Hepatic stellate cell (primary cell): ENCODE measurements at places on chromosomes 7 and 10.

- no peak for DNase-seq
Measured at GRCh38 chr10:123502983-123503382, 163.2 kb upstream of the GPR26 start.

DNA sequence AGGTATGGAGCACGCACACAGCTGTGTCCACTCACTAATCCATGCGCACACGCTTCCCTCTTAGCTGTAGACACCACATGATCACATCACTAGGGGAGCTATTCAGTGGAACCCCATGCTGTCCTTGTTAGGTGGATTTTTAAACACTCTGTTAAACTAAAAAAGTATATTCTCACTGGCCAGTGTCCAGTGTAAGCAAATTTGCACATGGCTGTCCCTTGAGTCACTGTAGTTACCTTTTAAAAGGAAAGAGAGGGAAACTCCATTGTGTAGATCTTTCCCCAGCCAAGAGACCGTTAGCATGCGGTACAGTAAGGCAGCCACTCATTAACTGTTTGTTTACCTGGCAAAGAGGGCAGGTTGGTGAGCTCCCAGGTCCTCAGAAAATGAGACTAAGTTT is 81.6 kb upstream of the INSYN2A start:
- DNase-seq, result peak; percentile 24

DNA sequence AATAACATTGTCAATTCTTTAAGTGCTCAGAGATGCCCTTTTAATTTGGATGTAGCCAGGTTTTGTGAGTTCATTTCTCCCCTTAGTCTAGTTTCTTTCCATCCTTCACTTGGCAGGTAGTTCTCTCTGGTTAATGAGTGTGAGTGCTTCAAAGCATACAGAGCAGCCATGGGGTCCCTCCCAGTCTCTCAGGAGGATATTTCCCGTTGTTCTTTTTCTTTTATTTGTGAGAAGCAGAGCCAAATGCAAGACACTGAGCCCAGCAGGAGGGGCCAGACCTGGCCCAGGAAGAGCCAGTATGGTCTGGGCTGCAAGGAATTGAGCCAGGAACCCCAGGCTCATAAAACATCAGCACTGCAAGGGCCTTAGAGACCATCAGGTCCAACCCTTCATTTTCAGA is 52.4 kb downstream of the PLCE1 start:
- DNase-seq, result no peak

DNA sequence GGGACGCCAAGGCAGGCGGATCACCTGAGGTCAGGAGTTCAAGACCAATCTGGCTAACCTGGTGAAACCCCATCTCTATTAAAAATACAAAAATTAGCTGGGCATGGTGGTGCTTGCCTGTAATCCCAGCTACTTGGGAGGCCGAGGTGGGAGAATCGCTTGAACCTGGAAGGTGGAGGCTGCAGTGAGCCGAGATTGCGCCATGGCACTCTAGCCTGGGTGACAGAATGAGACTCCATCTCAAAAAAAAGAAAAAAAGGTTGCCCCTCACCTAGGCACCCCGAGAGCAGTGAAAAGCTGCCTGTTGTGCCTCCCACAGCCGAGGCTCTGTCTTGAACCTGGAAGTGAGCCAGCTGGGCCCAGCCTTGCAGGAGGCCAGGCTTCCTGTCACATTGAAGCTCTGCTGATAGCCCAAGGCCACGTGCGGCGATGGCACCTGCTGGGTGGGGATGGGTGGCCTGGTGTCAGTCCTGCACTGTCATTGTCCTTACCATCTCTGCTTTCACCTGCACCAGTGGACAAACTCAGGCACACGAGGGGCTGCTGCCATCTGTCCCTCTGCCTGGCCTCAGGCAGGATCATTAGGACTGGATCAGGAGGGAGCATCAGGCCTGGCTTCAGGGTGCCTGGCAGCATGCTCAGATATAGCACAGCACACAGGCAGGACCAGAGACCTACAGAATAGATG is 37.8 kb downstream of the DNAJB12 start:
- DNase-seq, result no peak

- no peak for DNase-seq
Measured at GRCh38 chr7:112144284-112145059, 61.7 kb downstream of the DOCK4 start.

- peak; percentile 17 for DNase-seq
Measured at GRCh38 chr7:116672596-116673456, 830 bp downstream of the MET start.

GRCh38 chr10:18436902-18437301 is 214.5 kb downstream of the NSUN6 start:
- no peak for DNase-seq

GRCh38 chr10:70481105-70481504 is 2.5 kb downstream of the PALD1 start:
- DNase-seq, result no peak

- no peak for DNase-seq
Measured at GRCh38 chr10:35768011-35768410, 125.9 kb upstream of the FZD8 start.

DNA sequence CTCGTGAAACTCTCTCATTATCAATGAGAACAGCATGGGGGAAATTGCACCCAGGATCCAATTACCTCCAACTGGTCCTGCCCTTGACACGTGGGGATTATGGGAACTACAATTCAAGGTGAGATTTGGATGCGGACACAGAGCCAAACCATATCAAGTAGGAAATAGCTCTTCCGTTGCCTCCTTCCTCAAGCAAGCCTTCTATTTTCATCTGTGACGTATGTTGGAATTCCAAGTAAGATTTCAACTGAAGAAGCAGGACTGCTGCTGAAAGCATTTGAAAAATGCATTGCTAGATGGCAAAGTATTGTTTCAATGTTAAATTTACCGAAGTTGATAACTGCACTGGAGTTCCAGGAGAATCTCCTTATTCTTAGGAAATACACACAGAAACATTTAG is 178.1 kb upstream of the GALNT17 start:
- DNase-seq, result no peak

- DNase-seq, result no peak
Measured at GRCh38 chr7:38686888-38687287, 55.7 kb upstream of the AMPH start.

DNA sequence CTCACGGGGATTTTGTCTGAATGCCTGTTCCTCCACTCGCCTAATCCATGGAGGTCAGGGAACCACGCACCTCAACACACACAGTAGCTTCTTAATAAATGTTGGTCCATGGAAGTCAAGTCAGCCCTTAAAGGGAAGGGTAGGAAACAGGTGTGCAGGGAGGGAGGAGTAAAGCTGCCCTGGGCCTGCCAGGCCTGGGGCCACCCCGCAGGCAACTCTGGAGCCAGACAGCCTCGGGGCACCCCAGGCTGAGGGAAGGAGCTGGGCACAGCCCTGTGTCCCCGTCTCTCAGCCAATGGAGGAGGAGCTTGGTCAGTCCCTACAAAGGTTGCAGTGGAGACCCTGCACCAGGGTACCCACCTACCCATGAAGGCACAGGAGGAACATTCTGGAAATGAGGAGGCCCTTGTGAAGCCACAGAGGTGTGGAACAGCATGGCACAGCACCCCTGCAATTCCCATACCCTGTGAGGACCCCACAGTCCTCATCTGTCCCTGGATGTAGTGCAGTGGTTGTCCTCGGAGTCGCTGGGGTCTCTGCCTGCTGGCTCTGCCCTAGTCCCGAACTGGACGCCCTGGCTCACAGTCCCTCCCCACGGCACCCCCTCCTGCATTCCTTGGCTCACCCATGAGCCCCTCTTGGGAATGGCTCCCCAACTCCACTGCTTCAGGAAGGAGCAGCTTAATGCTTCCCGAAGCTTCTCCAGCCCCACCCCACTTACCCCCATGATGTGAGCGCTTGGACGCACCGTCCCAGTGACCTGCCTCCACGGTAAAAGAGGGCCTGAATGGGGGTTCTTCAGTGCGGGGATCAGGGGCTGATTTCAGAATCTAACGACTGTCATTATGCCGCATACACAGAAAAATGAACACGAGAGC is 79.2 kb upstream of the INSIG1 start:
- DNase-seq, result no peak

DNA sequence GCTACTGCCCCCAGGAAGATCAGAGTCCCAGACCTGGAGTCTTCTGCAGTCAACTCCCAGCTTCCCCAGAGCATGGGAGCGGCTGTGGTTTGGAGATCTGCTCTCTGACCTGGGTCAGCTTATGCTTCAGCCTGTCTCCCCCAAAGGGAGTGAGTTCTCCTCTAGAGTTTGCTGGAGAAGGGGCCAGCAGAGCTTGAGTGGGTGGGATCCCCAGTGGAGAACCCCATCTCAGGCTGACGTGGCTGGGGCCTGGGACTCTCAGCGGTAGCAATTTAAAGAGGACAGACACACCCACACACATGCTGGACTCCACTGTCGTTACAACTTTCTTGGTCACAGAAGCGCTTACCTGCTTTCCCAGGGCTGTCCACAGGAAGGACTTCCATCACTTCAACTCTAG is 6.3 kb downstream of the UNC5B start:
- DNase-seq, result no peak

DNA sequence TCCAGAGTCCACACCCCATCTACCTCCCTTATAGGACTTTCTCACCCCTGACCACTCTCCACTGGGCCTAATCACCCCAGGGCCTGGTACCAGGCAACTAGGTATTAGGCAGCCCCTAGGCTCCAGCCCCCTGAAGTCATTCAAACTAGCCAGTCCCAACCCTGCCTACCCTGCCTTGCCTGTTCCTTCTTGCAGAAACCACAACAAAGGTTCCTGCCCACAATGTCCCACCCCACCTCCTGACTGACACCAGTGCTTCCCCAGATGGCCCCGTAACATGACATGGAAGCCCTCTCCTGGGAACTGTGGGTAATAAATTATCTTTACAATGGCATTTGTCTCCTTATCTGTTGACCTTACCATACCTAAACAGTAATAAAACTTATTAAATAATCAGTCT is 100.6 kb upstream of the PDE1C start:
- no peak for DNase-seq

DNA sequence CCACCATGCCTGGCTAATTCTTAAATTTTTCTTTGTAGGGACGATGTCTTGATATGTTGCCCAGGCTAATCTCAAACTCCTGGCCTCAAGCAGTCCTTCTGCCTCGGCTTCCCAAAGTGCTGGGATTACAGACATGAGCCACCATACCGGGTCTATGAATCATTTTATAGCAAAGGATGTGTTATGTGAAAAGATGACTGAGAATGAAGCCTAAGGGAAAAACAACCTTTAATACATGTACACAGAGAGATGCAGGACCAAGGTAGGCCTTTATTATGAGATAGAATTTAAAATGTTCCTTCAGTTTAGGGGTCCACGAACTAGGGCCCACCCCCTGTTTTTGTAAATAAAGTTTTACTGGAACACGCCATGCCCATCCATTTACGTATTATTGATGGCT is 41.0 kb downstream of the UBE2H start:
- no peak for DNase-seq

GRCh38 chr10:43444897-43445466 is 8.1 kb downstream of the ZNF487 start:
- no peak for DNase-seq
